GM13977 (cell line): ENCODE measurements at places on chromosomes 16 and 17.

DNA sequence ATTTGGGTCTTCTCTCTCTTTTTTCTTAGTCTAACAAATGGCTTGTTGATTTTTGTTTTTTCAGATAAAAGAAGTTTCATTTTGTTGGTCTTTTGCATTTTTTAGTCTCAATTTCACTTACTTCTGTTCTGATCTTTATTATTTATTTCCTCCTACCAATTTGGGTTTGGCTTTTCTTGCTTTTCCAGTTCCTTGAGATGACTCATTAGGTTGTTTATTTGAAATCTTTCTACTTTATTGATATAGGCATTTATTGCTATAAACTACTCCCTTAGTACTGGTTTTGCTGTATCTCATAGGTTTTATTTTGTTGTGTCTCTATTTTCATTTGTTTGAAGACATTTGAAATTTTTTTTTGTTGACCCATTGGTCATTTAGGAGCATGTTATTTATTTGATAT lies 152.2 kb upstream of the MPHOSPH6 start:
- DNase-seq = no peak

GRCh38 chr16:82509691-82510430 lies 116.9 kb upstream of the CDH13 start:
- no peak for DNase-seq

- no peak for DNase-seq
These were observed 11.7 kb downstream of the CCDC57 start for GRCh38 chr17:82200743-82201497.

DNA sequence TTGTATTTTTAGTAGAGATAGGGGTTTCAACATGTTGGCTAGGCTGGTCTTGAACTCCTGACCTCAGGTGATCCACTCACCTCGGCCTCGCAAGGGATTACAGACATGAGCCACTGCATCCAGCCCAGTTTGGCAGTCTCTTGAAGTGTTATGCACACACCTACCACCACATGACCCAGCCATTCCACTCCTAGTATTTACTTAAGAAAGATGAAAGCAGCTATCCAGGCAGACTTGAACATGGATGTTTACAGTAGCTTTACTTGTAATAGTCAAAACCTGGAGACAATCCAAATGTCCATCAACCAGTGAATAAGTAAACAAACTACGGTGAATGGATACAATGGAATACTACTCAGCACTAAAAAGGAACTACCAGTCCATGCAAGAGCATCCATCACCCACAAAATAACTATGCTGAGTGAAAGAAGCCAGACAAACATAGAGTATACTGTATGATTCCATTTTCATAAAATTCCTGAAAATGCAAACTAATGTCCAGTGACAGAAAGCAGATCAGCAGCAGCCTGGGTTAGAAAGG lies 37.8 kb upstream of the RASD1 start:
- DNase-seq = no peak

DNA sequence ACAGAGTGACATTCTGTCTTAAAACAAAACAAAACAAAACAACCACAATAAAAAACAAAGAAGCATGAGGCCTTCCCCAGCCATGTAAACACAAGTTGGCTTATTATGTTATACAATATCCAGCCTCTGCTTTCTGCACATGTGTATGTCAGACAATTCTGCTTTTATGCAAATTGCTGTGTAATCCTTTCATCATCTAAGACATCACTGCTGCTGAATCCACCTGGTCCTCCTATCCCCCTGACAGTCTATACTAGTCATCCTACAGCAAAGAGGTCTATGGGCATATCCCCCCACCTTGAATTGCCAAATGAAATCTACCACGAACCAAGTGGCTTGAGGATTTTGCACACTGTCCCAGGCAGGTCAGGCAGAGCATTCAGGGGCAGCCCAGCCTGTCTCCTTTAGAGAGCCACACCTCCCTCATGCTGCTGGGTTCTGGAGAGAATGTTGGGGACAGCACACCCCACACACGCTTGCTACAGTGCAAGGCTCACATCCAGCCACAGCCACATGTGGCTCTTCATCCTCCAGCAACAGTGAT lies 339.6 kb upstream of the CDH5 start:
- no peak for DNase-seq

- DNase-seq = no peak
These were observed 70.2 kb downstream of the HIC1 start for GRCh38 chr17:2125013-2125535.

DNA sequence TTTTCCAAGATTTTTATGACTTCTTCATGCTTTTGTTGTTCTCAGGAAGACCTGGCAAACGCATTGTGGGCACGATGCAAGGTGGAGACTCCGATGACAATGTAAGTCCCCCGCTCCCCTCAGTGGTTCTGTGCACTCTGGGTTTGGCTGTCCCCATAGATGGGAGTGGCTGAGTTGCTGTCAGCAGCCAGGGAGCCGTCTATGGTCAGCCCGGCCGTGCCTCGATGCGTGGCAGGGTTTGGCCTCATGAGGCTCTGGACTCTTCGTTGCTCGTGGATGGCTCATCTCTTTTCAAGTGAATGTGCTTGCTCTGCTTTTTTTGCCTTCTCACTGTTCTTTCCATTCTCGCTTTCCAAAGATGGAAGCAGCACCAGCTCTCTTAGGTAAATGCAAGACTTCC lies 31.9 kb downstream of the CLUAP1 start:
- no peak for DNase-seq

DNA sequence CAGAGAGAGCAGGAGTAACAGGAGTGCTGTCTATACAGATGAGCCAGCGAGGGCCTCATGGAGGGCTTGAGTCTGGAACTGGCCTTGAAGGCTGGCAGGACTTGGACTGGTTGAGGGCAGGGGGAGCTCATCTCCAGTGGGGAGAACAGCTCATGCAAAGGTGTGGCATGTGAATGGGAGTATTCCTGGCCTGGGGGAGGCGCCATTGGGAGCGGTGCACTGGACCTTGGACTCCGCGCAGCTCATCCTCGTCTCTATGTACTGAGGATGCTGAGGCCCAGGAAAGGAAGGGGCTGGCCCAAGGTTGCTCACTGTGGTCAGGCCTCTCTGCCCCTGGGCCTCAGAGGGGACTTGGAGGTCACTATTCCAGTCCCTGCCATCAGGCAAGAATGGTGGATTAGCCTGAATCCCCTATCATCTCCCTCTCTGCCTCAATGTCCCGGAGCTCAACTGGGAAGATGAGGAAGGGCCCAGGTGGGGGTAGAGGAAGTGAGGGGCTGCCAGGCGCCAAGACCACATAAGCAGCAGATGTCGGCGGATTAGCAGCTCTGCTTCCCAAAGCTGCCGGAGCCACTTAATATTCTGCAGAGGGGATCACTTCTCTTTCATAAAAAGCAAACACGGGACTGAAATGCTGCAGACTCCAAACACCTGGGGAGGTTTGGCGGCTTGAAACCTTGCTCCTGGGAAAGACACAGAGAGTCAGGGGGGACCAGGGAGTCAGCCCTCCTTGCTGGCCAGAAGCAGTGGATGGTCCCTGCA lies 88.9 kb downstream of the SDK2 start:
- DNase-seq = no peak

DNA sequence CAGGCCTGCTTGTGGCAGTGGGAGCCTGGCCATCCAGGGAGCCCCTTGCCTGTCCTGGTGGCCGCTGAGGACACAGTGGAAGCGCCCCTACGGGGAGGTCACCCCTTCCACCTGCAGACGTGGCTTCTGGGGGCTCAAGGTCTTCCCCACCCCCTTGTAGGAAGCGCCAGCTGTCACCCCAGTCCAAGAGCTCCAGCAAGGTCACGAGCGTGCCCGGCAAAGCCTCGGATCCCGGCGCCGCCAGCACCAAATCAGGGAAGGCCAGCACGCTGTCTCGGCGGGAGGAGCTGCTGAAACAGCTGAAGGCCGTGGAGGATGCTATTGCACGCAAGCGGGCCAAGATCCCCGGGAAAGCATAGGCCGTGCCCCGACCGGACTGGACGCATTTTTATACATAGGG lies 7.4 kb upstream of the IL17C start:
- no peak for DNase-seq
